ENCODE measurements at places on chromosomes 3 and 15.

DNA sequence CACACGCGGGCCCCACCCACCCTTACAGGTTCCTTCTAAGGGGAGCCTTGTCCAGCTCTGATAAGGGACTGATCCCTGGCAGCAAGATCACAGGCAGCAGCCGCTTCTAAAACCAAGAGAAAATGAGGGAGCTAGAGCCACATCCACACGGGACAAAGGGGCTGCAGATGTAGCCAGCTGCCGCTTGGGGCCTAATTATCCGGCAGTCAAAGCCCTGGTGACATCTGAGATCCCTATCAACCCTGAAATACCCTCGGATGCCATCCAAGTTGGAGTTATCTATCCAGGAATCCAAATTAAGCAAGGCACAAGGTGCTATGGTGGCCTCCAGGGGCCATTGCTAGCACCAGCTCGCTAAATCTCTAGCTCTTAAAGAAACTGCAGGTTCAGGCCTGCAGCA lies 248.3 kb downstream of the VPS13C start:
- H3K4me1 ChIP-seq, result no peaks in the 10 kb centered on the region
- no peak overlapping the region for H3K27ac ChIP-seq
- H3K4me3 ChIP-seq, result no peak overlapping the region
- DNase-seq, result no peak
- H3K27me3 ChIP-seq, result no peaks in the 10 kb centered on the region
- no peaks in the 10 kb centered on the region for H3K36me3 ChIP-seq

DNA sequence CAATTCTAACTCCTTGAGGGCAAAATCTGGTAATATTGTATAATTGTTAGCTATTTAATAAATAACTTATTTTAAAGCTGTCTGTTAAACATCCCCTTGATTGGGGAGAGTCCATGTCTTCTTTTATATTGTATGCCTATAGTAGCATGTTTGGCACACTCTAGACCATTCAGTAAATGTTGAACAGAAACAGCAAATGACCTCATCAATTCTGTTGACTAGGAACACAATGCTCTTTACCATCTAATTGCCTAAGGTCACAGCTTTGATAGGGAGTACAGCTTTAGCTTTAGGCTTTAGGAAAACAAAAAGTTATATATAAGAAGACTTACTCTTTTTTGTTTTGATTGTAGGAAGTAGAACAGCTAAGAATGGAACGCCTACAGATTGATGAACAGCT lies 27.0 kb downstream of the DNAJC19 start:
- no peak overlapping the region for H3K4me3 ChIP-seq
- H3K4me1 ChIP-seq, result no peaks in the 10 kb centered on the region
- peaks cover 2% of the 10 kb centered on the region for H3K36me3 ChIP-seq
- no peak for DNase-seq
- H3K27ac ChIP-seq, result no peak overlapping the region

DNA sequence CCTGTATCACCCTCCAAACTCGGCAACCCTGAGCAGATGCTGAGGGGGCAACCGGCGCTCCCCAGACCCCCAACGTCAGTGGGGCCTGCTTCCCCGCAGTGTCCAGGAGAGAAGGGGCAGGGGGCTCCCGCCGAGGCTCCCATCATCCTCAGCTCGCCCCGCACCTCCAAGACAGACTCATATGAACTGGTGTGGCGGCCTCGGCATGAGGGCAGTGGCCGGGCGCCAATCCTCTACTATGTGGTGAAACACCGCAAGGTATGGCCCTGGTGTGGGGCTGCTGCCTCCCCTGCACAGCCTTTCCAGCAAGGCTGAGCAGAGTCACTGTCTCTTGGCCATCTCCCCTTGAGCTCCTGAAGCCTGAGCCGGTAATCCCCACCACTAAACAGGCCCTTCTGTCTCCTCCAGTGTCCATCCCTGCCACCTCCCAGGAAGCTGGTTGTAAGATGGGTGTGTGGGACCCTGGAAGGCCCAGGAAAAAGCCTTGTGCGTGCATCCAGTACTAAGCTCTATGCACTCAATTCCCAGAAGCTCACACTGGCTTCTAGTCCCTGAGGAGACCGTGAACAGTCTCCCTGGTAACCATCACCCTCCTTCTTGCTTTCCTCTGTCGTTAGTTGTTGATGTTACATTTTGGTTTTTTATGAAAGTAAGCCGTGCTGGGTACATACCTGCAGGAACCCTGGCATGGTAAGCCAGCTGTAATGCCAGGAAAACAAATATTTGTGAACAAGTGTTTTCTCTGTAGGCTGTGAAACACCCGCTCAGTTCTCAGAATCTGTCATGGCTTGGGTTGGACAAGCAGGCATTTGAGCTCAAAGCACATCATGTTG lies 63.3 kb downstream of the BOC start:
- H3K4me1 ChIP-seq, result no peaks in the 10 kb centered on the region
- no peak for DNase-seq
- no peaks in the 10 kb centered on the region for H3K27me3 ChIP-seq
- H3K36me3 ChIP-seq, result no peaks in the 10 kb centered on the region
- no peak overlapping the region for H3K27ac ChIP-seq
- no peak overlapping the region for H3K4me3 ChIP-seq

GRCh38 chr15:73712107-73712506 lies 27.9 kb downstream of the CD276 start:
- no peaks in the 10 kb centered on the region for H3K27me3 ChIP-seq
- DNase-seq, result no peak
- H3K36me3 ChIP-seq, result peaks cover 4% of the 10 kb centered on the region

- H3K4me1 ChIP-seq, result no peaks in the 10 kb centered on the region
- H3K27me3 ChIP-seq, result no peaks in the 10 kb centered on the region
- no peaks in the 10 kb centered on the region for H3K36me3 ChIP-seq
- H3K27ac ChIP-seq, result no peak overlapping the region
Measured at GRCh38 chr15:95266451-95267061, 1035.2 kb downstream of the MCTP2 start.

DNA sequence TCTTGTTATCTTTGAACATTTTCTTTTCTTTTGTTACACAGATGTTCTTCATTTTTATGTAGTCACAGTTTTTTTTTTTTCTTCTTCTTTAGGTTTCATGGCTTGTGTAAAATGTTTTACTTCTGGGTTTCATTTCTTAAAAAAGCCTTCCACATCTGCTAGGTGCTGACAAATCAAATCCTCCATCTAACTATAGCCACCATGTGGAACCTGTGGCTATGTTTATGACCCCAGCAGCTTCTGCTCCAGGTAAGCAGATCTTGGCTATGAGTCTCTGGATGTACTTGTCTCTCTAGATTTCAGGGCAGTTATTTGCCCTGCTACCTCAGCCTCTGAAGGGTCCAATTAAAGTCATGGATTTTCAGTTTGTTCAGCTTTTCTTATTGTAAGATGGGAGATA lies 44.5 kb downstream of the OXSM start:
- H3K27ac ChIP-seq, result no peak overlapping the region
- H3K36me3 ChIP-seq, result no peaks in the 10 kb centered on the region
- DNase-seq, result no peak
- peaks cover 2% of the 10 kb centered on the region for H3K4me1 ChIP-seq

GRCh38 chr15:64507293-64507802 lies 47.0 kb downstream of the ZNF609 start:
- no peak overlapping the region for H3K27ac ChIP-seq
- H3K36me3 ChIP-seq, result no peaks in the 10 kb centered on the region
- peaks cover 3% of the 10 kb centered on the region for H3K4me1 ChIP-seq
- H3K4me3 ChIP-seq, result no peak overlapping the region
- H3K27me3 ChIP-seq, result no peaks in the 10 kb centered on the region

DNA sequence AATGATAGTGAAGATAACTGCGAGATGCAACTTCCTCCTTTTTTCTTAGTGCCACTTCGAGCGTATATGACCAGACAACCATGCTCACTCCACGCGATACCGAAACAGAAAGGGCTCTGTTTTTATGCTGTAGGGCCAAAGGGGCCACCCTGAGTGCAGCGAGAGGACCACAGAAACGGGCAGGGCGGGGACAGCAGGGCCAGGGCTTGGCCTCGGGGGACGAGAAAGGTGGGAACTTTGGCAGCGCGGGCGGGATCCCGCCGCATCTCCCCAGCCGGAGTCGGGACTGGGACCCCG lies 483 bp downstream of the VPS13C start:
- no peak overlapping the region for H3K27ac ChIP-seq
- H3K27me3 ChIP-seq, result peaks cover 12% of the 10 kb centered on the region
- no peak for DNase-seq
- H3K4me3 ChIP-seq, result peak overlapping the region; percentile 65
- no peaks in the 10 kb centered on the region for H3K36me3 ChIP-seq

GRCh38 chr3:14699643-14700042 lies 24.7 kb downstream of the C3orf20 start:
- H3K4me1 ChIP-seq, result no peaks in the 10 kb centered on the region
- no peak for DNase-seq
- H3K36me3 ChIP-seq, result no peaks in the 10 kb centered on the region
- no peak overlapping the region for H3K27ac ChIP-seq
- no peak overlapping the region for H3K4me3 ChIP-seq
- H3K27me3 ChIP-seq, result no peaks in the 10 kb centered on the region

- no peak overlapping the region for H3K27ac ChIP-seq
- H3K4me3 ChIP-seq, result no peak overlapping the region
- no peaks in the 10 kb centered on the region for H3K4me1 ChIP-seq
- no peaks in the 10 kb centered on the region for H3K27me3 ChIP-seq
Measured at GRCh38 chr3:134093956-134094355, 64.2 kb upstream of the SLCO2A1 start.

DNA sequence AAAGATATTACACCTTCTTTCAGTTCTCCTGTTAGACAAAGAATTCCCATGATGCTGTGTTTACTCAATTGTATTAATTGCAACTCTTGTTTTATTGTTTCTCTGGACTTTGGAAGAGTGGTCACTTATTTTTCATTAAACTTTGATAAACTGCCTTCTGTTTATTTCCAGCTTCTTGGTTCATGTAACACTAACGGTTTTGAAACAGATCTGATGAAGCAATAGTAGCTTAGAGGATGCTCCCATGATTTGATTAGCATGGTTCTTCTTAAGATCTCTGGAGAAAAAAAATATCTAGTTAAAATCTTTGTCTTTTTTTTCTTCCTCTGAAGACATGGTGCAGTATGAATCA lies 90.1 kb downstream of the FNDC3B start:
- H3K27ac ChIP-seq, result no peak overlapping the region
- H3K4me3 ChIP-seq, result no peak overlapping the region
- no peaks in the 10 kb centered on the region for H3K36me3 ChIP-seq
- peaks cover 14% of the 10 kb centered on the region for H3K4me1 ChIP-seq
- no peaks in the 10 kb centered on the region for H3K27me3 ChIP-seq

DNA sequence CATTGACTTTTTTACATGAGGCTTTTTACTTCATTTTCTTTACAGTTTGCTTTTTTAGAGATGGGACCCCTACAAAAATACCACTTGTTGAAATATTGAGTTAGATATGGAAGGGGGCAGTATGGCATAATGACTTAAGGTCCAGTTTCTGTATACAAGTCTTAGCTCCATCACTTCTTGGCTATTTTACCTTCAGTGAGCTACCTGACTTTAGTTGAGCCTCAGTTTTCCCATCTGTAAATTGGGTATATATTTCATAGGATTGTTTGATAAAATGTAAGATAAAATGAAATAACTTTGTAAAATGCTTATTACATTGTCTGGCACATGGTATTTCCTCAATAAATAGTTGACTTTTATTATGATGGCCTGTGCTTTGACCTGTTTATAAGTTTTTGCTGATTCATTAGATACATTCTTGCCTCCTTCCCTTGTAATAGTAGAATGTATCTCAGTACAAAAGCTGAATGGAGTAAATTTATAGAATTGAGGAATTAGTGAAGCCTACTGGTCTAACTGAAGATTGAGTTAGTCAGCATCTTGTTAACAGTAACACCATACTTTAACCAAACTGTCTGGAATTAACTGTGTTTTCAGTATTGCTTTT lies 27.6 kb downstream of the TBC1D23 start:
- no peak for DNase-seq
- no peak overlapping the region for H3K4me3 ChIP-seq
- no peaks in the 10 kb centered on the region for H3K36me3 ChIP-seq

DNA sequence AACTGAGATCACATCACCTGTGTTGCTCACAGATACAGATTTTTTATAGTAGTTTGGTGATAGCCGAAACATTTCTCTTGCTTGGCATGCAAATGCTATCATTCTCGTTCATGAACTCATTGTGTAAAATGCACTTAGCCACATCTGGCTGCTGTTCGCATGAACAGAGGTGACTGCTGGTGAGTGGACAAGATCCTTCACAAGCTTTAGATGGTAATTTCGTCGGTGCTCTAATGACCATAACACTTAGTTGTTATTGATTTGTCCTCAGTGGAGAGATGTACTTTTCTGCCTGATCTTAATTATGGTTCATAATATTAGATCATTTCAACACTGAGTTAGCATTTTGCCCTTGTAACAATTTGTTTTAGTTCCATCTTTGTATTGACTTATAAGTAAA lies 13.8 kb downstream of the LRRN1 start:
- no peak for DNase-seq
- H3K27me3 ChIP-seq, result no peaks in the 10 kb centered on the region

- H3K27ac ChIP-seq, result no peak overlapping the region
- DNase-seq, result no peak
- H3K4me3 ChIP-seq, result no peak overlapping the region
- no peaks in the 10 kb centered on the region for H3K27me3 ChIP-seq
- no peaks in the 10 kb centered on the region for H3K36me3 ChIP-seq
Measured at GRCh38 chr3:61928039-61928438, 366.7 kb downstream of the PTPRG start.

GRCh38 chr15:89330881-89331595 lies 3.6 kb downstream of the POLG start:
- DNase-seq, result no peak
- no peak overlapping the region for H3K4me3 ChIP-seq
- H3K4me1 ChIP-seq, result no peaks in the 10 kb centered on the region
- H3K36me3 ChIP-seq, result peaks cover 32% of the 10 kb centered on the region

DNA sequence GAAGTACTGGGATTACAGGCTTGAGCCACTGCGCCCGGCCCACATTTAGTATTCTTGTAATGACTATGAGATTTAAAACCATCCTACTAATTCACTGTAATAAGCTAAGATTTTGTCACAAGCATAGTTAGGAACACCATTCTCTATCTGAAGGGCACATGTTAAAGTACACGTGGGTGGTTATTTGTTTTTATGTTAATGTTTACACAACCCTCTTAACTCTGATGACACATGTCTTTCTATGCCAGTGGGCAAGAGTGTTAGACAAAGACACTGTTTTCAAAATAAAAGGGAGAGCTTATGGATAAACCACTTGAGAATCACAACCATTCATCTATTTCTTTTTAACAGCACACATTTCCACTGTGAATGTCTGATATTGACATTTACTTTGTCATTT lies 537.6 kb upstream of the IL12A start:
- H3K4me3 ChIP-seq, result no peak overlapping the region
- no peak overlapping the region for H3K27ac ChIP-seq
- DNase-seq, result no peak
- H3K36me3 ChIP-seq, result no peaks in the 10 kb centered on the region
- H3K27me3 ChIP-seq, result no peaks in the 10 kb centered on the region

DNA sequence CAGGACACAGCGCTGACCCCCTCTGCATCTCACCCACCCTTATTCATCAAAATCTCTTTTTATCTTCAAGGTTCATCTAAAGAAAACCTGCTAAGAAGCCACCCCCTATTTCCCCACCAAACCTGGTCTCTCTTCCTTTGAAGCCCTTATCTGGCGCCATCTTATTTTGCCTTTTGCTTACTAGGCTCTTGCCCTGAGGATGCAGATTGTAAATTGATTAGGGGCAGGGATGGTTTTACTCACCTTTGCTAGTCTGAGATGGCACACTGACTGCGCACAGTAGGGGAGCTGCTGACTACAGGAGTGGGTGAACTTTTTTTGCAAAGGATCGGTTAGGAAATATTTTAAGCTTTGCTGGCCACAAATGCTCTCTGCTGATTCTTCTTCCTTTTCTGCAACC lies 78.9 kb upstream of the BHLHE40 start:
- no peaks in the 10 kb centered on the region for H3K36me3 ChIP-seq
- H3K4me3 ChIP-seq, result no peak overlapping the region
- DNase-seq, result peak; percentile 82
- H3K27me3 ChIP-seq, result no peaks in the 10 kb centered on the region
- H3K4me1 ChIP-seq, result peaks cover 15% of the 10 kb centered on the region

GRCh38 chr15:39416258-39416657 lies 164.6 kb upstream of the THBS1 start:
- peaks cover 2% of the 10 kb centered on the region for H3K4me1 ChIP-seq
- no peak overlapping the region for H3K27ac ChIP-seq
- no peaks in the 10 kb centered on the region for H3K36me3 ChIP-seq
- H3K27me3 ChIP-seq, result no peaks in the 10 kb centered on the region

Measured in mesendoderm (in vitro differentiated cells).